Activated T-helper 2 cell treated with anti-CD3 and anti-CD28 coated beads, Interferon-gamma antibody, Interleukin-2, Interleukin-4, amounts not matched to agents 10 μg/mL and 5 μg/mL and 100 μg/mL, durations not matched to agents 14 hours and 24 hours and 36 hours (primary cell): ENCODE measurements at places on chromosomes 7 and 10. TPM values are rescaled to one million over a fixed set of nuclear protein-coding genes. Genes with fewer than 3 reads are reported as not detected.

- DNase-seq = peak; percentile 27
These were observed 719 bp downstream of the DPY19L1 start for GRCh38 chr7:35036361-35037171.

- DNase-seq = no peak
These were observed 802.5 kb downstream of the GRM8 start for GRCh38 chr7:126450269-126450671.

DNA sequence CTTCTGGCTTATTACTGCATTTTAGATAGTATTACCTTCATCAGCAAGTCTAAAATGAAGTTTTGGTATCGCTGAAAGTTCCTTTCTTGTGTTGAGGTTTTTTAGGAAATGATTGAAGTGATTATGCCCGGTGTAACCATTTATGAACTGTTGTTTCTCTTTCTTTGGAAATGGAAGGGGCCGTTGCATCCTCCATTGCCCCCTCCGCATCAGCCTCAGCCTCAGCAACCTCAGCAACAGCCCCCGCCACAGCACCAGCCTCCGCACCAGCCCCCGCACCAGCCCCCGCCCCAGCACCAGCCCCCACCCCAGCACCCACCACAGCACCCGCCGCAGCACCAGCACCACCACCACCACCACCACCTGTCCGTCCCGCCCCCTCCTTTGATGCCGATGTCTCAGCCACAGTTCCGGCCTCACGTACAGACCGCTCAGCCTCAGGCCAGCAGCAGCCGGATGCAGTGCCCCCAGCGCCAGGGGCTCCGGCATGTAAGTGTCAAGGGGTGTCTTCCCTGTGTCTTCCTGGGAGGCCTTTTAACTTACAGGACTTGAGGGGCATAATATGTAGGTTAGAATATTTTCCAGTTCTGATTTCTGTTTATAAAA is 72.6 kb downstream of the SHH start:
- DNase-seq = no peak

DNA sequence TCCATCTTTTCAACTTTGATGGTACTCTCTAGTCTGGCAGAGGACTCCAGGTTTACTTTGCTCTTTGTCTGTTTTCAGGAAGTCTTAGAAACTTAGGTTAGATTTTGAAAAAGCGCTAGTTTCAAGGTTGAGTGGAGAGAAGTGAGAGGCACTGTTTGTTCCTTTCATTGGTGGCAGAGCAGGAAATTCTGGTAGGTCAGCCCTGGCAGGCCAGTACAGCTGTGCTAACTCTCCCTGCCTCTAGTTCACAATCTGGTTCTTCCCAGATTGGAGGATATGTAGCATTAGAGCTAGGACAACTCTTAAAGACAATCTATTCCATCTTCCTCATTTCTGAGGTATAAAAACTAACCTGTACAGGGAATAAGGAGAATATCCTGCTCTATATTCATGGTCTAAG is 160.9 kb upstream of the FZD1 start:
- no peak for DNase-seq

DNA sequence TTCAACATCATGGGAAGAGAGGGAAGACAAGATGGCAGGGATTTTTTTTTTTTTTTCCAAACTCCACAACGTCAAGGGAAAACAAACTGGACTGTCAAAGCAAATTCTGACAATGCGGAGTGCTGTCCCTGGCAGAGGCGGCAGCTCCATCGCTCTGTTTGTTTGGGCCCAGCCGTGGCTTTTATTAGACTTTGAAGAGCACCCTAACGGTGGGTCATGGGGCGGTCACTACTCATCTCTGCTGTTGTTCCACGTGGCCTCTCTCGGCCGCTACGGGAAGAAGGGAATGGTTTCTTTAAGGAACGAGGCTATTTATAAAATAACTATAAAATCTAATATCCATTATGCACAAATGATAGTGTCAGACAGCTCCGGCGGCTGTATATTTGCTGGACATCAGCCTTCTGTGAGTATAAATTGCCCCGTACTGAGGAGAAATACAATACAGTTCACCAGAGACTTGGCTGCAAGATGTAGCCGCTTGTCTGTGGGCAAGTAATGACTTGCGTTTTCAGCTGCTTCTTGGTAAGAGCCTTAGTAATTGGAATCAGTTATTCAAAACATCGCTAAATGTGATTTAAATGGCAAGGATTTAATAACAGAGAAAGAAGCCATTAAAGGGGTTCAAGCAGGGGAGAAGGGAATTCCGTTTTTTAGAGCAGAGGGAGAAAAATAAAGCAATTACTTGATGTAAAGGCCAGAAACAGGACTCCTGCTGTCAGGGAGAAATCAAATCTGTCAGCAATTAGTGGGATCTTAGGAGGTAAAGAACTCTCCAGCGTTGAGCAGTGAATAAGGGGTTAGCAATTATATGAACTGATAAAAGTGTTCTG is 61.7 kb upstream of the RAB11FIP2 start:
- DNase-seq = no peak

DNA sequence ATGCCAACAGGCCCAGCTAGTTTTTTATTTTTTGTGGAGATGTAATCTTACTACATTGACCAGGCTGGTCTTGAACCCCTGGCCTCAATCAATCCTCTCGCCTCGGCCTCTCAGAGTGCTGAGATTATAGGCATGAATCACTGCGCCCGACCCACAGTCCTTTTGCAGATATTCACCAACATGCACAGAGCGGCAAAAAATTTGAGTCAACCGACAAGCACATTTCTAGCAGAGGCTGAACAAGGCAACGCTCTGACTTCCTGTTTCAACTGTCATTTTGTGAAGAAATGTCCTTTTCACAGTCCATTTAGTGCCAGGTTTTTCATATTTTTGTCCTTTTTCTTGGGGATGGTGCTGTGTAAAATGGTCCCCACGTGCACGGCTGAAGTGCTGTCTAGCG is 71.1 kb upstream of the KAT6B start:
- DNase-seq = no peak

DNA sequence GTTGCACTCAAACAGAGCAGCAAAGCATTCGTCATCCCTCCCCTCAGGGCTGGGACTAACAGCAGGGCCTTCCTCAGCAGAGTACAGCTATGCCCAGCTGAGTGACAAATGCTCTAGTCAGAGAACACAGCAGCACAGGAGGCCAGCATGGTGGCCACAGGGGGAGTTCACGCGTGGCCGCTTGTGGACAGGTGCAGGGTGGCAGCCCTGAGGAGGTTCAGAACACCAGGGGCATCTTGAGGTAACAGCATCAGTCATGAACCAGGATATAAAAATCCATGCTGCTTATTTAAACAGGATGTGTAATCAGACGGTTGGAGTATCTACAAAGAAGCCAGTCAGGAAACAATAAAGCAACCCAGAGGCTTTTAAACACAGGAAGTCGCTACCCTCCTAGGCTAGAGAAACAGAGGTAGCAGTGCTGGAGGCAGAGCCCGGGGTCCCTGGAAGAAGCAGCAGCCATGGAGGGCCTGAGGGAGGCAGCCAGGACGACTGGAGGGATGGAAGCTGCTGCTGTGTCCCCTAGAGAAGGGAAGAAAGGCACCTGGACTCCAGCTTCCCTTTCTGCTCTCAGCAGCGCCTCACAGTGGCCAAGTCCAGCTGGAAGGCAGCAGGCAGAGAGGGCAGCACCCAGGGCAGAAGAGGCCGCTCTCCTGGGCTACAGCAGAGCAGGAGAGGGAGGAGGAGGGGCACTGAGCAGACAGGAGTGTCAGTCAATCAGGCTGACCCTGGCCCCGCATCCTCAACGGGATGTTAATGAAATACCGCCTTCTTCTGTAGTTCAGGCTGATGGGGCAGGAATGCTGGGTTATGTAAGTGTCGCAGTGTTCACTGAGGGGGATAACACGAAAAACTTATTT is 70.8 kb upstream of the UCN3 start:
- DNase-seq = peak; percentile 66

- DNase-seq = no peak
These were observed 154.0 kb downstream of the REEP3 start for GRCh38 chr10:63675171-63675570.

DNA sequence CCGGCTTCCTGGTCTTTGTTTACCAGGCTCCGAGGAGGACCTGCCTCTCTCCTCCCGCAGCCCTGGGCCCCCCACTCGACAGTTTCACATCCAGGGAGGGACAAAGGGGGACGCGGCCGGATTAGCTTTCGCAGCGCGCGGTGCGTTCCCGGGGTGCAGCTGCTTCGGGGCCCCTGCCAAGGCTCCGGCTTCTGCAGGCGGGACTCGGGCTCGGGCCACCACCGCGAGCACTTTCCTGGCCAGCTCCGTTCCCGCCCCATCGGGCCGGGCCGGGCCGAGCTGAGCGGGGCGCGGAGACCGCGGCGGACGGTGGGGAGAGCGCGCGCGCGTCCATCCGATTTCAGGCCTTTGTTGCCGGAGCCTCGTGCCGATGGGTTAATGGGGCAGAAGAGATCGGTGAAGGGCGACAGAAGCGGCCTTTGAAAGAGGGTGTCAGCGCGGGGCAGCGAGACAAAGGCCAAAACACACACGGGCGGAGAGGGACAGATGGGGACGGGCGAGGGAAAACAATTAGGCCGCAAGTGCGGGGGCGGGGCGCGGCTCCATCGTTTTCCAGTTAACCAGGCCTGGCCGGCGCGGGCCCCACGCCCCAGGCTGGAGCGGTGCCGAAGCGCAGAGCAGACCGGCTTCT is 8.5 kb upstream of the UNCX start:
- DNase-seq = no peak

DNA sequence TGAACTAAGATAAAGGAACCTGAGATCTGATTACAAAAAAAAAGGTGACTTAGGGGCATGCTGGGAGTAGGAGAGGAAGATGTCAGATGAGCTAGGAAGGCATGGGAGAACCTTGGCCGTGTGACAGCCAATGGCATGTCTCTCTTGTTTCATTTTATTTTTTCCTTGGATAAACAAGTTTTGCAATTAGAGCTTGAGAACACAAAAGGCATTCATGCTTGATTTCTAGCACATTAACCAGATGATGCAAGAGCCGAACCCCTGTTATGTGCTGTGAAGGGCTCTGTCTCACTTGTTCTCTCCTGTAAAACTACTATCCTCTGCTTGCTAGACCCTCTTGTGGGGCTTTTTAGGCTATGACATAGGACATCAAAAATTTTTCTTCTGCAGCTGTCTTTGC is 134.3 kb upstream of the ASAH2 start:
- no peak for DNase-seq

DNA sequence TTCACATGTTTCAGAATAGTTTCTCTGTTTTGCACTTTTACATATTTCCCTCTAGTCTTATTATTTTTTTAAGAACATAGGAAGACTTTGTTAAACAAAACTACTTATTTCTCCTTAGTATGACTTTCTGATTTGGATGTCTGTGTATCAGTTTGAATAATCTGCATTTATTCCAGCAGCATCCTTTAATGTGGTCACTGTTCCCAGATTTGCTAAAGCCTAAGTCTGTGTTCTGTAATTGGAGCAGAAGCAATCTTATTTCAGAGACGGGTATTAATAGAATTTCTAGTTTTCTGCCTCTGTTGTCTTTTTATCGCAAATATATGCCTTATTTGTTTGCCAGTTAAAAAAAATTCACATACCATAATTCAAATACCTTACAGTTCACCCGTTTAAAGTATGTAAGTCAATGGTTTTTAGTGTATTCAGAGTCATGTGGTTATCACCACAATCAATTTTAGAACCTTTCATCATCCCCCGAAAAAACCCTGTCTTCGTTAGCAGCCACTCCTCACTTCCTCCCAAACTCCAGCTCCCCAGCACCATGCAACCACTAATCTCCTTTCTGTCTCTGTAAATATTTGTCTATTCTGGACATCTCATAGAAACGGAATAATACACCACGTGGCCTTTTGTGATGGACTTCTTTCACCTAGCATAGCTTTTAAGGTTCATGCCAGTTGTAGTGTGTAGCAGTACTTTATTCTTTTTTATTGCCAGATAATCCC is 58.7 kb downstream of the INPP5F start:
- no peak for DNase-seq

- DNase-seq = no peak
These were observed 368.4 kb downstream of the KCNMA1 start for GRCh38 chr10:77269163-77269562.

DNA sequence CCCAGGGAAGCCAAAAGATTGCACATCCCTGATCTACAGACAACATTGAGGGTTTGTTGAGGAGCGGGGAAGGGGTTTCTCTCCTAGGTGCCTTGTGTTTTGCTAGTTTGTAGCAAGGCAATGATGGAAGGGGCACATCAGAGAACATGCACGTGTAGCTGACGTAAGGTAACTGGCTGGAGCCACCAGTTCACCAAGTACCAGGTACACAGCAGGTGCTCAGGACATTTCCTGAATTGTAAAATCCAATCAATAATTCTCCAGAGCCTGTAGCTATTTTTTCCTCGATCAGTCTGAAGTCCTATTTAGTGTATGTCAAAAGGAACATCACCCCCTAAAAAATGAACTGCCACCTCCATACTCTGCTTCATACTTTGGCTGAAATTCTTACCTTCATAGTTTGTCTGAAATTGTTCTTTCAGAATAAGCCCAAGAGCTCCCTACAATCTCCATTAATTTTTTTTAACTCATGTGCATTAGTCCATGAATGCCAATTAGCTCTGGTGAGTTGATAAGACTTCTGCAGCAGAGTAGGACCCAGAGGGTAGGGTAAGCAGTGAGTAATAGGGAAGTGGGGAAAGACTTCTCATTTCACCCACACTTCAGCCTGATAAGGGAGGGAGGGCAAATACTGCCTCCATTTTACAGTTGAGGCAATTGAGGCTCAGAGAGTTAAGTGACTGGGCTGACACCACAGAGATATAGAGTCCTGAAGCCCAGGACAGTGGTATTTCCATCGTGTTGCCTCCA is 36.0 kb upstream of the SLC26A3 start:
- DNase-seq = no peak

GRCh38 chr10:79229071-79229541 is 118.2 kb upstream of the PPIF start:
- DNase-seq = no peak

DNA sequence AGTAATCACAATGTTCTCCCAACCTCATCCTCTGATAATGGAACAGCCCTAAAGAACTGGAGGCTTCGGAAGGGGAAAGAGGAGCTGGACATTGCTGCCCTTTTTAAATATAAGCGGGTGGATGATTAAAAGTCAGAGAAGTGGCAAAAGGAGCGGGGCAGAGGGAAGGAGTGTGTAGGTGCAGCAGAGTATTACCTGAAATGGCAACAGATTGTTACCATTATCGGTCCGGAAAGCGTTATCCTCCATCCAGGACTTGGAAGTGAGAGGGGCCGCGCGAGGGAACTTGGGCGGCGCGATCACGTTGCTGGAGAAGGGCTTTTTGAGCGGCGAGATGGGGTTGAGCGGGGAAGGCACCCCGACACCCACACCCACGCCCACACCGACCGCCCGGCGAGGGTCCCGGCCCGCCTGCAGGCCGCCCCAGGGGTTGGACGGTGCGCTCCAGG is 51.7 kb downstream of the CPEB3 start:
- DNase-seq = no peak

- DNase-seq = no peak
These were observed 276.8 kb downstream of the ELFN1 start for GRCh38 chr7:1946773-1947450.

GRCh38 chr10:22228943-22229801 is 11.4 kb upstream of the EBLN1 start:
- peak; percentile 82 for DNase-seq

The MRPS16 gene
- 145 and 152 TPM in 2 replicates for total RNA-seq

The PPP1R17 gene
- total RNA-seq = not detected in 2 replicates

The AKR1D1 gene
- total RNA-seq = not detected in 2 replicates

The FRMPD2 gene
- 0.09 TPM in 1 of 2 replicates, not detected in the other for total RNA-seq
